ENCODE measurements at places on chromosomes 1 and 21.

- no peak for DNase-seq
Measured at GRCh38 chr1:97093741-97094140, 372.2 kb downstream of the PTBP2 start.

DNA sequence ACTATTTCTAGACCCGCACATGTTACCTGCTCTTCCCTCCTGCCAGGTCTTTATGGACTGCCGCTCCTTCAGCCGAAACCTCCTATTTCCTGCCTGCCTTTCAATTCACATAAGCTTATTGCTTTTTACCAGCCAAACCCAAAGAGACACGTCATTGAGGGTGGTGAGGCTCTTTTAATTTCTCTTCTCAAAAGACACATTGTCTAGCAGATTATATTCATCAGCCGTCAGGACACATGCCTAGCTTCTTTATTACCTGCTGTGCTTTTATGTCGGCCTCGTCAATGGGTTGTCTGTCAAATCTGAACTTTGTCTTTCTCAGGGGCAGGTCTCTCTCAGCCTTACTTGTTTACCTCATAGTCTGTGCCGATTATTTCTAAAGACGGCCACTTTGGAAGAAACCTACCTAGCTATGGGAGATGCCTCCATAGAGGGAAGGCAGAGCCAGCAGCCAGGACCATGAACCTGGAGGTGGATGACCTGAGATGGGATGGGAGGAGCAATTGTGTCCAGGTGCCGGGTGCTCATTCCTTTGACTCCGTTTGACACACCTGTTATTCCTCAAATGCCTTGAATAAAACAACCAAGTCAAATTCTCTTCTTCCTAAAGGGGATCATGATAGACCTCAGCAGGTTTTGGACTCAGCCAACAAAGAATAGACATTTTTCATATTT is 42.0 kb downstream of the ZBTB18 start:
- DNase-seq = no peak

DNA sequence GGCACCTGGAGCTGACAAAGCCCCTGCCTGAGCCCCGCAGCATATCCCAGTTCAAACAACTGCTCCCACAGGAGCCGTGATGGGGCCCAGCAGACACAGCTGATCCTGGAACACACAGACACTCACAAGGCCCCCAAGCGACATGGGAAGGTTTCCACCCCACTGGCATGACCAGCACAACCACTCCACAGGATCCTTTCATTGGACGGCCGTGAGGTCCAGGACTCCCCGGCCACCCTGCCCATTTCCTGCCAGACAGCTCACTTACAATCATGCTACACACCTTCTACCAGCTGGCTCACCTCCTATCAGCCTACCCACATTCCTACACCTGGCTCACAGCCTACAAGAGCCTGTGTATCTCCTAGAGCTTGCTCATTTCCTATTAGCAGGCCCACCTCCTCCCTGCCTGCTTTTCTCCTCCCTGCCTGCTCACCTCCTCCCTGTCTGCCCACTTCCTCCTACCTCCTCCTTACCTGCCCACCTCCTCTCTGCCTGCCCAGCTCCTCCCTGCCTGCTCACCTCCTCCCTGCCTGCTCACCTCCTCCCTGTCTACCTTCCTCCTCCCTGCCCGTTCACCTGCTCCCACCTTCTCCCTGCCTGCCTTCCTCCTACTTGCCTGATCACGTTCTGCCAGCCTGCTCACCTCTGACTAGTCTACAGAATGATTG is 73.9 kb downstream of the MATN1 start:
- DNase-seq = no peak

DNA sequence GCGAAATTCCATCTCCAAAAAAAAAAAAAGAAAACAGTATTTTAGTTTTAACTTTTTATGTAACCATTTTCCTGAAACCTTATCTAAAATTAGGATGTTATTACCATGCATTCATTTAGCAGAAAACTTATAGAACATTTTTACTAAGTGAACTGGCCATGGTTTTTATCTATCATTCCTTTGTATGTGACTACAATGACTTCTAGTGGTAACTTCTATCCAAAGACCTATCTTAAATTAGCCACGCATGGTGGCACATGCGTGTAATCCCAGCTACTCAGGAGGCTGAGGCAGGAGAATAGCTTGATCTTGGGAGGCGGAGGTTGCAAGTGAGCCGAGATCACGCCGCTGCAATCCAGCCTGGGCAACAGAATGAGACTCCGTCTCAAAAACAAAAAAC is 11.4 kb downstream of the GGPS1 start:
- DNase-seq = no peak

DNA sequence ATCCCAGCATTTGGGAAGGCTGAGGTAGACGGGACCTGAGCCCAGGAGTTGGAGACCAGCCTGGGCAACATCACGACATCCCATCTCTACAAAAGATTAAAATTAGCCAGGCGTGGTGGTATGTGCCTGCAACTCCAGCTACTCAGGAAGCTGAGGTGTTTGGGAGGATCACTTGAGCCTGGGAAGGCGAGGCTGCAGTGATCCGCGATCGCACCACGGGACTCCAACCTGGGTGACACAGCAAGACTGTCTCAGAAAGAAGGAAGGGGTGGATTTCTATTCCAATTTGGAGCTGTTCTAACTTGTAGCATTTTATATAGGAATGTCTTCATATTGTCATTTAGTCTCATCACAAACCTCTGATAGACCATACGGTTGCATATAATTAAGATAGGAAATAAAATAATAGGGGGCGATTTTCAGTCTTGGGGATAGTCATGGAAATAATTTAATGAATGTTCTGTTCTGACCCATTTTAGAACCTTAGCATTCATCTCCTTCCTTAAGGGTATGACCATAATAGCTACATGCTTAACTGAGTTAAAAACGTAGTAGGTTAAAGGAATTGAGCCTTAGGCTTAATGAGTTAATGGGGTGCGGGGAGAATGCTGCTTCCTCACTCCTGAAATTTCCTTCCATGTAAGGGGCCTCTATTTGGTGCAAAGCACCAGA is 93.1 kb downstream of the ADCY10 start:
- DNase-seq = no peak

- no peak for DNase-seq
Measured at GRCh38 chr1:201461645-201462441, 7.1 kb downstream of the PHLDA3 start.

Measured in retina (tissue), 1 donor.